Stimulated activated CD4-positive, alpha-beta T cell treated with anti-CD3 and anti-CD28 coated beads, Interleukin-1b, Interleukin-23, amount 100 ng/mL, for 24 hours (primary cell): ENCODE measurements at places on chromosomes 13 and 19.

- DNase-seq = no peak
These were observed 120.5 kb upstream of the PEG3 start for GRCh38 chr19:56960959-56961543.

DNA sequence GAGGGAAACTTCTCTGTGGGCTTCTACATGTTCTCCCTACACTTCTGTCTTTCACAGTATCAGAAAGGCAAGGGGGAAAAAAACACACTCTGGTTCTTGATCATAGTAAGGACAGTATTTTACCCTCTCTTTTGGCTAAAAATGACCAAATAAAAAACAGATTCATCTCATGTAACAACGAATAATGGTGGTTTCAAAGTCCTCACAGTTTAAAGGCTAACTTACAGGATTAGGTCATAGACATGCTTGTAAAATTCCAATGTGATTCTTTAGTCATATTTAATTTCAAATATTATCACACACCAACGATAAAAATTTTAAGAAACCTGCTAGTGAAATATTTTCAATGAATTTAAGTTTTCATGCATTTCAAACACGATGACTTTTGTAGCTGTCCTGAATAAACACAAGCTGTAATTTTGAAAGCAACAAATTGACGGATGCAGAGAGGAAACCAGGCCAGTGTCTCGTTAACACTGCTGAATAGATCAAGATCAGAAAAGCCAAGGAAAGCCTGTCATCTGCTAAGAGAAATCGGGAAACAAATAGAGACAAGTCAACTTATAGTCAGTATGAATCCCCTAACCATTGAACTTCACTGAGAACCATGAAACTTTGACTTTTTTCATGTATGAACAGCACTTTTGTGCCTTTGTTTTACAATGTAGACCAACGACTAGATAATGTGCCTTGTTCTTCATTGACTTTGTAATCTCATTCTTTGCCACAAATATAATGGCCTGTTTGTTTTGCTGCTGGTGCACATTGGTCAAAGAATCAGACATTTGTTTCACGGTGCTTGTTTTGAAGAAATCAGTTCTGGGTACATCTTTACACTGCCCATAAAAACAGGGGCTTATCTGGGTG lies 22.0 kb downstream of the MBNL2 start:
- DNase-seq = no peak

DNA sequence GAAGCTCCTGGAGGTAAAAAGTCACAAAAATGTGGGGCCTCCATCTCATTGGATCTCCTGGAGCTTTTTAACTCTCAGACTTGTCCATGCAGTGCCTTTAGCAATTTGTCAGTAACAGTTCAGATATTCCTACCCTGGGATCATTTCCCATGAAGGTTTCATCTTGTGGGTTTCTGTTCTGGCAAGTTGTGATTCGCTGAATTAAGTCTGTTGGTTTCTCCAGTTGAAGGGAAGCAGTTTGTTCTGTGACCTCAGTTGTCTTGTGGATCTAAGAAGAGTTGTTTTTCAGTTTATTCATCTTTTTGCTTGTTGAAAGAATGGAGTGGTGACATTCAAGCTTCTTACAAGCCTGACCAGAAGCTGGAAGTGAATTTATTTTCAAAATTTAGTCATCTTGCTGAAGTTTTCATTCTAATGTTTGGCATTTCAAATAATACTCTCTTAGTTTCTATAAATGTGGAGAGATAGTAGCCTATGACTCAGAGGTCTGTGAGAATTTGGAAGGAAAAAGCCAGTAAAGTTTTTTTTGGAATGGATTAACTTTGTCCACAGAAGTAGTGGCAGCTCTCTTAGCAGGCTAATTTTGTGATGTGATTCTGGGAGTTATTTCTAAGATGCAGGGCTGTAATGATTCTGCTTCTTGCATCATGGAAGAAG lies 120.1 kb upstream of the CSNK1A1L start:
- DNase-seq = no peak

- no peak for DNase-seq
These were observed 3.0 kb upstream of the PRKD2 start for GRCh38 chr19:46719629-46720502.

- DNase-seq = no peak
These were observed 14.5 kb downstream of the ACTN4 start for GRCh38 chr19:38661996-38662395.

DNA sequence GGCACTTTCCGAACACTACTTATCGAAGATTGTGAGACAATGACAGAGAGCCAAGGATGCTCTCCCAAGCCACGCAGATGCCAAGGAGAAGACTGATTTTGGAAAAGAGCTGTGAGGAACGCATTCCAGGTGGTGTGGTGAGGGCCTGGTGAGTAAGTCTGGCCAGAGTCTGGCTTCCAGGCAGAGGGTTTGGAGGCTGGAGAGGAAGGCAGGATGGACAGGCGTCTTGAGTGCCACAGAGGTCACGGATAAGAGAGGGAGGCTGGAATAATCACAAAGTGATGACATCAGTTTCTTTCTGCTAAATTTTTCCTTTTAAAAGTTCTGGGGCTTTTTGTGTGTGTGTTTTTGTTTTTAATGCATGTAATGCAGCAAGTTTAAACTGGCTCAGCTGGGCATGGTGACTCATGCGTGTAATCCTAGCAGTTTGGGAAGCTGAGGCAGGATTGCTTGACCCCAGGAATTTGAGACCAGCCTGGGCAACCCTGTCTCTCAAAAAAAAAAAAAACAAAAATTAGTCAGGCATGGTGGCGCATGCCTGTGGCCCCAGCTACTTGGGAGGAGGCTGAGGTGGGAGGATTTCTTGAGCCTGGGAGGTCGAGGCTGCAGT lies 235.1 kb downstream of the NALCN start:
- DNase-seq = no peak

DNA sequence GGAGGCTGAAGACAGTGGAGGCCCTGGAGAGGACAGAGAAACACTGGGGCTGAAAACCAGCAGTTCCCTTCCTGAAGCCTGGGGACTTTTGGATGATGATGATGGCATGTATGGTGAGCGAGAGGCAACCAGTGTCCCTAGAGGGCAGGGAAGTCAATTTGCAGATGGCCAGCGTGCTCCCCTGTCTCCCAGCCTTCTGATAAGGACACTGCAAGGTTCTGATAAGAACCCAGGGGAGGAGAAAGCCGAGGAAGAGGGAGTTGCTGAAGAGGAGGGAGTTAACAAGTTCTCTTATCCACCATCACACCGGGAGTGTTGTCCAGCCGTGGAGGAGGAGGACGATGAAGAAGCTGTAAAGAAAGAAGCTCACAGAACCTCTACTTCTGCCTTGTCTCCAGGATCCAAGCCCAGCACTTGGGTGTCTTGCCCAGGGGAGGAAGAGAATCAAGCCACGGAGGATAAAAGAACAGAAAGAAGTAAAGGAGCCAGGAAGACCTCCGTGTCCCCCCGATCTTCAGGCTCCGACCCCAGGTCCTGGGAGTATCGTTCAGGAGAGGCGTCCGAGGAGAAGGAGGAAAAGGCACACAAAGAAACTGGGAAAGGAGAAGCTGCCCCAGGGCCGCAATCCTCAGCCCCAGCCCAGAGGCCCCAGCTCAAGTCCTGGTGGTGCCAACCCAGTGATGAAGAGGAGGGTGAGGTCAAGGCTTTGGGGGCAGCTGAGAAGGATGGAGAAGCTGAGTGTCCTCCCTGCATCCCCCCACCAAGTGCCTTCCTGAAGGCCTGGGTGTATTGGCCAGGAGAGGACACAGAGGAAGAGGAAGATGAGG lies 1.5 kb downstream of the PPP1R15A start:
- no peak for DNase-seq

- peak; percentile 86 for DNase-seq
These were observed 8.6 kb downstream of the LTBP4 start for GRCh38 chr19:40609561-40610395.

DNA sequence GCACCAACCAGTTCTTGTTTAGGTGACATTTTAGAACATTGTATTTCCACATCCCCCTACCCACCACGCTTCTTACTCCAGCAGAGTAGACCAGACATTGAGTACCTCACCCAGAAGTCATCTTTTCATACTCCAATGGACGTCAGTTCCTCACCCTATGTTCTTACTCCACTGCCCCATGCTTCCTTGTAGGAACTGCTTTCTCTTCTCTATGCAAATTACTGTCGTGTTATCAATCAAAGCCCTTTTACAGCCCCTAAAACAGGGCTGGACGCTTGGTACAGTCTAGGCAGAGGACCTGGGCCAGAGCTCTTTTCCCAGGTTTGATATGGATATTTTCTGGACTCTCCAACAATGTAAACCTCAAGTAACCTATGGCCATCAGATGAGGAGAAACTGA lies 58.2 kb downstream of the USP12 start:
- DNase-seq = no peak

DNA sequence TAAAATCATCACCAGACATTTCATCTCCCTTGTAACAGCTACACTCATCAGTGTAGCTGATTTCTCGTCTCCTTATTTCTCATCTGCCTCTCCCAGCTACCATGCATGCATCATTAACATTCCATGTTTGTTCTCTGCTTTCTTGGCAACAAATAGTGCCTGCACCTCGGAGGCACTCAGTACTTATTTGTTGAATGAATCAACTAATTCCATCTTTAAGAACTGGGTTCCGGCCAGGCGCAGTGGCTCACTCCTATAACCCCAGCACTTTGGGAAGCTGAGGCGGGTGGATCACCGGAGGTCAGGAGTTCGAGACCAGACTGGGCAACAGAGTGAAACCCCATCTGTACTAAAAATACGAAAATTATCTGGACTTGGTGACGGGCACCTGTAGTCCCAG lies 63.9 kb upstream of the GTF3A start:
- no peak for DNase-seq

DNA sequence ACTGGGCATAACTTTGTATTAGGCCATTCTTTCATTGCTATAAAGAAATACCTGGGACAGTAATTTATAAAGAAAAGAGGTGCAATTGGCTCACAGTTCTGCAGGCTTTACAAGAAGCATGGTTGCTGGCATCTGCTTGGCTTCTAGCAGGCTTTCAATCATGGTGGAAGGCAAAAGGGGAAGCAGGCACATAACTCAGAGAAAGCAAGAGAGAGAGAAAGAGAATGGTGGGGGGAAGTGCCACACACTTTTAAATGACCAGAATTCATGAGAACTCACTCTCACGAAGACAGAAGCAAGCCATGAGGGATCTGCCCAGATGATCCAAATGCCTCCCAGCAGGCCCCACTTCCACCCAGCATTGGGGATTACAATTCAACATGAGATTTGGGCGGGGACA lies 179.7 kb downstream of the SPRY2 start:
- no peak for DNase-seq

DNA sequence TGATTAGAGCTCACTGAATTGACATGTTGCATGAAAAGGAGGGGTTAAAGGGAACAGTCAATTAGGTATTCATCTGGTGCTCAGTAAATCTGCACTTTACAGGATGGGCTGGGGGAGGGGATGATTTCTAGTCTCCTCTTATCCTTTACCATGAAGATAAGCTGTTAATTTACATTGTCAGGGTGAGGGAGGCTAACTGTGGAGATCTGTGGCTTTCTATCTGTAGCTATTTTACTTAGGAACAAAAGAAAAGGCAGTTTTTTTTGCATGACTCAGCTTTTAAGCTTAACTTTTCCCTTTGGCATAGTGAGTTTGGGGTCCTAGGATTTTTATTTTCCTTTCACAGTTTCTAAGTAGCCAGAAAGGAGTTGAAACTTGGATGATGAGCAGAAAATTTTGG lies 253.3 kb downstream of the LMO7 start:
- DNase-seq = no peak

- DNase-seq = no peak
These were observed 42.8 kb downstream of the TRPM4 start for GRCh38 chr19:49200238-49200862.

GRCh38 chr19:27777726-27778125 lies 1435.2 kb downstream of the UQCRFS1 start:
- no peak for DNase-seq

DNA sequence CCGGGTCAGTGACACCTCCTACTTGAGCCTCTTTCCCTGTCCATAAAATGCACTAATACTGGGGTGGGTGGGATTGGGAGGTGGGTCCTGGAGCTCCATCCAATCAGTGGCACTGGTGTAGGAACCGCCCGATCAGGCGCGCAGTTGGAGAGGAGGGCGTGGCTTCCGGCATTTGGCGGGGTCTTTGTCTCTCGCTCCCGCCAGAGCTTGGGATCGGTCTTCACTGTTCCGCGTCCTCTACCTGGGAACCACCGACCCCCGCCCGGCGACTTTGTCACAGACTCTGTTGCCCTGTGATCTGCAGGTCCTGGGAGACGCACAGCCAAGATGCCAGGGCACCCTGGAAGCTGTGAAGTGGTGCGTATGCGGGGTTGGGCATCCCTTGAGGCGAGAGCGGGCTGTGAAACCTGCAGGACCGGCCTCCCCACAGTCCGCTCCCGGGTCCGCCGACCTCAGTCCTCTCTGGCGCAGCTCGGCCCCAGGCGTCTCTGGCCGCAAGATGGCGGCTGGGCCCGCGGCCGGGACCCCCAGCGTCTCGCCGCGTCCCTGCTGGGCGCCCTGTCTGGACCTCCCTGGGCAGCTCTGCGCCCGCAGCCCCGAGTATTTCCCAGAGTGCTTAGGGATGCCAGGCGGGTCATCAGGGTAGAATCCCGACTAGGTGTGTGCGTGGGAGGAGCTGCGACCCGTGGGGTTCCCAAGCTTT lies 41.6 kb upstream of the ZNF730 start:
- DNase-seq = no peak

- DNase-seq = no peak
These were observed 11.5 kb downstream of the PLPPR3 start for GRCh38 chr19:810077-810855.

- DNase-seq = no peak
These were observed 86.1 kb downstream of the FRY start for GRCh38 chr13:32117701-32118100.

- no peak for DNase-seq
These were observed 3.6 kb downstream of the TMEM259 start for GRCh38 chr19:1017115-1017905.

DNA sequence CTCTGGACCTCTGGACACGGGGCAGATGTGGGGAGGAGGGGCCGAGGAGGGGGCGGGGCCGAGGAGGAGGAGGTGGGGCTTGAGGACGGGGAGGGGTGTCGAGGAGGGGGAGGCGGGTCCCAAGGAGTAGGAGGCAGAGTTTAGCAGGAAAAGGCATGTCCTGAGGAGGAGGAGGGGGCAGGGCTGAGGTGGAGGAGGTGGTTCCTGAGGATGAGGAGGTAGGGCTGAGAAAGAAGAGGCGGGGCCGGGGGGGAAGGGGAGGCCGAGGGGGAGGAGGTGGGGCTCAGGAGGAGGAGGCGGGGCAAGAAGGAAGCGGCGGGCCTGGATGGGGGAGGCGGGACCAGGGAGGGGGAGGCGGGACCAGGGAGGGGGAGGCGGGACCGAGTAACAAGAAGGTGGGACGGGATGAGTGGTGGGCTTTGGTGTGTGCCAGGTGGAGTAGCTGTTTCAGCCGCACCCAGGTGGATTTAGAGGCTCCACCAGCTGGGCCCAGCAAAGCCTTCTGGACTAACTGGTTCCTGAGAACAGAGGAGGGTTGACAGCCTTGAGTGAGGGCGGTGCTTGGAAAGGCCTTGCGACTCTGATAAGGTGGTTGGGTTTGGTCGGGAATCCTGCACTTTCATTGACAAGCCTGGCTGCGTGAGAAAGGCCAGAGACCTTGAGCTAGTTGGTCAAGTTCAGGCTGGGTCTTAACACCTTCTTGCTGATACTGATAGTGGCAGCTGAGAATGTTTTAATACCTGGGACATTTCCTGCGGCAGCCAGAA lies 7.7 kb downstream of the TECR start:
- no peak for DNase-seq

- no peak for DNase-seq
These were observed 4.9 kb downstream of the SMIM24 start for GRCh38 chr19:3475449-3475848.

GRCh38 chr13:111062305-111062704 lies 52.8 kb upstream of the ARHGEF7 start:
- no peak for DNase-seq
